ENCODE measurements at places on chromosomes 2 and 18. TPM values are rescaled to one million over a fixed set of nuclear protein-coding genes. Genes with fewer than 3 reads are reported as not detected.

DNA sequence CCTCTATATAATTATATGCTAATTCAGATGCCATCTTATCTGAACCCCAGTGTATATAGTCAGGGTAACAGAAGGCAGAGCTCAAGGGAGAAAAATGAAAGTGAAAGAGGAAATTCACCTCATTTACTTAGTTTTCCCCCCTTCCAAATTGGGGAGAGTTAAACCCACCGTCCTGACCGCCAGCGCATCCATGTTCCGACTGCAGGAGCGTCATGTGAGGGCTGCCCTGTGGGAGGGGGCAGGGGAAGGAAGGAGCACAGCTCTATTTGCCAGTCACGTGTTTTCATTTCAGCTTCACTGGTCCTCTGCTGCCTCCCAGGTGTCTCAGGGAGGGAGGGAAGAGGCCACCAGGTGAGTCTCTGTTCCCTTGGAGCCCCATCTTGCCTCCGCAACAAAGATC lies 13.2 kb downstream of the CNNM4 start:
- no peak for DNase-seq

- DNase-seq = no peak
These were observed 75.5 kb upstream of the SPTBN1 start for GRCh38 chr2:54380670-54381069.

DNA sequence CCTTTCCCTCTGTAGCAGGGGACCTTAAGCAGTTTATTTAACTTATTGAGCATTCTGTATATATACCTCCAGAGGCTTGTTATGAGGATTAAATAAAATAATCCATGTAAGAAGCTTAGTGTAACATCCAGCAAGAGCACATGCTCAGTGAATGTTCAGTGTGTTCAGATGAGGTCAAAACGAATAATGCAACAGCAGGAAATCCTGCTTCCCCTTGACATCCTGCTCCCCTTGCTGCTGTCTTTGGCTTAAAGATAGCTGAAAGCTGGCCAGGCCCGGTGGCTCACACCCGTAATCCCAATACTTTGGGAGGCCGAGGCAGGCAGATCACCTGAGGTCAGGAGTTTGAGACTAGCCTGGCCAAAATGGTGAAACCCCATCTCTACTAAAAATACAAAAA lies 68.7 kb downstream of the COL4A4 start:
- no peak for DNase-seq

DNA sequence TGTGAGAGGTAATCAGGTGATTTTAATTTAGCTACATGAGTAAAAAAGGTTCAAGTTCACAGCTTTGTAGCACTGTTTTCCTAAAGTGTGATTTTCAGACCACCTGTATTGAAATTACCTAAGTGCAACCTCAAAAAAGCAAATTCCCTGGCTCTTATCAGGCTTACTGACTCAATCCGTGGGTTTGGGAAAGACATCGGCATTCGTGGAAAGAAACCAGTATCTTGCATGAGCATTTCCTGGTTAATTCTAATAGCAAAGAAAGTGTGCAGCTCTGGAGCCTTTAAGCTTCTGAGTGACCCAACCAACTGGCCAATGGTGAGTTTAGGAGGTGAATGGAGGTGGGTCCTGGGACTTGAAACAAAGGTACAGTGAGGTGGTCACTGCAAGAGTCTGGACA lies 300.9 kb downstream of the NBAS start:
- no peak for DNase-seq

The POTEI gene
- not detected for polyA plus RNA-seq

GRCh38 chr2:184920451-184920965 lies 322.2 kb downstream of the ZNF804A start:
- DNase-seq = no peak

The REG3A gene
- not detected for polyA plus RNA-seq

DNA sequence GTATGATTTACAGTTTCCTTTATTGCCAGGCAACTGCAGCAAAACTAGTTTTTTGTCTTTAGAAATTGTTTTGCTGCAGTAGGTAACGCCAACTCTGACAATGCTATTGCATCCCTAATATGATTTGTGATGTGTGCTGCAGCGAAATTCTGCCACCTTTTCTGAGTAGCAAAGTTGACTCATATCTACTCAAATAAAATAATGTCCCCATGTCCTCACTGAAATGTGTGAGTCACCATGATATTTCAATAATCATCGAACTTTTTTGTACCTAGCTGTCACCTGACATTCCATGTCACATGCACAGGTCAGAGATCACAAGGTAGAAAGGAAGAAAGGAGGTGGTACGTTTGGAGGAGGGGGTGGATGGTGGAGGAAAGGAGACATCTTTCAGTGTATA lies 205.0 kb downstream of the RAD51AP2 start:
- no peak for DNase-seq

GRCh38 chr18:44920441-44920840 lies 239.8 kb downstream of the SETBP1 start:
- no peak for DNase-seq

GRCh38 chr2:162382278-162382677 lies 38.3 kb downstream of the GCA start:
- no peak for DNase-seq

The ZSWIM2 gene
- not detected for polyA plus RNA-seq

DNA sequence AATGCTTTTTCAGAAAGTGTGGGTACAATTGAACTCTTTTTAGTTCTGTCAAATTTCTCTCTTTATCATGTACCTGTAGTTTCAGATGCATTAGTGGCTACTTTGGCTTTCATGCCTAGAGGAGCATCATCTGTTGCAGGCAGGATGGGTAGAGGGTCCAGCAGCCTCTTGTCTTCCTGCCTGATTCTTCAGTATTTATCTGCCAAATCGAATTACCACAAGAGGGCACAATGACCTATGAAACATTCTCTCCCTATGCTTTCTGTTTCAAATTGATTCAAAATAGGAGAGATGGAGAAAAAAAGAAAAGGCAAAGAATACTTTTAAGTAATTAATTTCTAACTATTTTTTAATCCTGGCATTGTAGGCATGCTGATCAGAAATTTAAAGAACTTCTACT lies 477.2 kb downstream of the TRIB2 start:
- DNase-seq = no peak

DNA sequence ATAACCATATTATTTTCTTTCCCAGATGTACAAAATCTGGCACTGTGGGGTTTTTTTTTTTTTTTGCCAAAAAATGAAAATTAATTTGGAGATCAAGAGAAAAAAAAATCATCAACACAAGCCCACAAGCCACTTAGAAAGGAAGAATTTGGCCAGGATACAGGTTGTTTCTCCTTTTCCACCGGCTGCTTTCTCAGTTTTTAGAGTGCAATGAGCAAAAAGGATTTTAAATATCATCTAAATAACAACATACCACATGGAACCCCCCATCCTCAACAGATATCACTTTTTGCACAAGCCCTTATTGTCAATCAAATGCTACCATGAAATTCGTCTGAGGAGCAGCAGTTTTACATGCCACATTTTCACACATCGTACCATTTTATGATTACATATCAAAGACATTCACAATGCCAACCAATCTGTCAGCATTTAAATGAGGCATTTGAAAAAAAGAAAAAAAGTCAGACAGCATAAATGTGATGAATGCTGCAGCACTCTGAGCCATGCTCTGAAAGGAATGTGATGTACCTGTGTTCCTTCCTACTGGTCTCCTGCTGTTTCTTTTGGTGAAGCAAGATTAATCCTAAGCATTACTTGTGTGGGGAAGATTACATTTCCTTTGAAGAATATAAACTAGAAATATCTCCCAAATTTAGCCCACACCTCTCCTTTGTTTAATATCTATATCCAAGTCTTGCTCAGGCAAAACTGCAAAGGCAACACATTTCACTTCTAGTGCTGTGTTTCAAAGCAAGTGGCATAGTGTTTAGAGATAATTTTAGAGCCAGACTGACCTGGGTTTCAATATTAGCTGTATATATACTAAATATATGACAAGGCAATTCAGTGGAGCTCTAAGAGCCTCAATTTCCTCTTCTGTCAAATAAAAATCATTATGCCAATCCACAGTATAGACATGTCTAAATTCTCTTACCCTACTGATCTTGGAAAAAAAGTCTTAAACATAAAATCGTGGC lies 391.3 kb downstream of the CMPK2 start:
- no peak for DNase-seq

The CYRIA gene
- polyA plus RNA-seq = 1.3 TPM

The PRSS56 gene
- polyA plus RNA-seq = 0.02 TPM

DNA sequence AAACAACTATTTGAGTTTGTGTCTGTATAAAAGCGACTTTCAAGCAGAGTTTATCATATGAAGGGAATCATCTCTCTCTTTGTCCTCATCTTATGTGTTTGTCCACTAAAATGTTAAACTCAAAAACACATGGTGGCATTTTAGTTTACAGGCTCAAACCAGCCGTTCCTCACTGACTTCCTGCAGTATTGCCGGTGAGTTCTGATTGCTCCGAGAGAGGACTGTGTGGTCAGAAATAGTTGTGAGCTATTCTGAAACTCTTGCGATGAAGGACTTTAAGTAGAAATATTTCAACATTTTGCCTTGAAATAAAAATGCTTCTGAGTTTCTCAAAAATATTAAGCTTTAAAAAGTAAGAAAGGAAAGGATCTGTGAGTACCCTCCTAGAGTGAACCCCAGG lies 163.2 kb upstream of the CAVIN2 start:
- DNase-seq = no peak

The CD207 gene
- not detected for polyA plus RNA-seq

GRCh38 chr2:182103526-182103925 lies 117.9 kb downstream of the PPP1R1C start:
- no peak for DNase-seq

- no peak for DNase-seq
These were observed 70.2 kb upstream of the SMAD2 start for GRCh38 chr18:48000701-48001100.

The CACNB4 gene
- 0.02 TPM for polyA plus RNA-seq

The NEUROD1 gene
- polyA plus RNA-seq = not detected

GRCh38 chr18:62763101-62763521 lies 47.8 kb downstream of the PHLPP1 start:
- no peak for DNase-seq

GRCh38 chr2:28047681-28048080 lies 157.2 kb downstream of the BABAM2 start:
- DNase-seq = no peak

- DNase-seq = no peak
These were observed 30.8 kb upstream of the EML4 start for GRCh38 chr2:42138163-42139015.

Measured in liver (tissue), 10 donors.